ENCODE measurements at places on chromosomes 12 and 14. TPM values are rescaled to one million over a fixed set of nuclear protein-coding genes. Genes with fewer than 3 reads are reported as not detected.

ANO4 gene
- 2.0 TPM for total RNA-seq

CCDC197 gene
- total RNA-seq = not detected

TMEM132D gene
- total RNA-seq = not detected

WSCD2 gene
- not detected for total RNA-seq

GARIN6 gene
- total RNA-seq = not detected

SLCO1B3 gene
- total RNA-seq = not detected

ZNF219 gene
- total RNA-seq = 6.0 TPM

TAS2R7 gene
- total RNA-seq = not detected

ST8SIA1 gene
- under 0.01 TPM for total RNA-seq

HCFC2 gene
- 30.3 TPM for total RNA-seq

MYF6 gene
- total RNA-seq = not detected

WNT1 gene
- total RNA-seq = not detected

TBPL2 gene
- total RNA-seq = not detected

FOXG1 gene
- total RNA-seq = under 0.01 TPM

MIP gene
- total RNA-seq = not detected

OLR1 gene
- total RNA-seq = 0.23 TPM

TBX5 gene
- under 0.01 TPM for total RNA-seq

MNAT1 gene
- 37.1 TPM for total RNA-seq

SLC39A2 gene
- total RNA-seq = 0.30 TPM

TMEM229B gene
- total RNA-seq = 2.4 TPM

LRRC10 gene
- not detected for total RNA-seq

DPPA3 gene
- total RNA-seq = not detected

LIN7A gene
- total RNA-seq = 9.9 TPM

SERPINA9 gene
- not detected for total RNA-seq

SENP1 gene
- 13.7 TPM for total RNA-seq

CLEC4A gene
- total RNA-seq = 0.18 TPM

KRT76 gene
- not detected for total RNA-seq

ACOT4 gene
- total RNA-seq = 0.59 TPM

SIX1 gene
- total RNA-seq = 0.05 TPM

TSPAN19 gene
- not detected for total RNA-seq

NELL2 gene
- not detected for total RNA-seq

GPR65 gene
- total RNA-seq = under 0.01 TPM

CLEC12A gene
- not detected for total RNA-seq

TCL1B gene
- not detected for total RNA-seq

KCNA1 gene
- total RNA-seq = not detected

A2M gene
- total RNA-seq = not detected

ZNF641 gene
- 10.2 TPM for total RNA-seq

MSI1 gene
- not detected for total RNA-seq

TBK1 gene
- 43.7 TPM for total RNA-seq

KCNMB4 gene
- total RNA-seq = 2.7 TPM

NACA gene
- total RNA-seq = 802 TPM

SLC25A21 gene
- 0.89 TPM for total RNA-seq

RNASE9 gene
- total RNA-seq = not detected

IL31 gene
- not detected for total RNA-seq

OAS2 gene
- 0.30 TPM for total RNA-seq

NXPH4 gene
- 13.9 TPM for total RNA-seq

MFAP5 gene
- 57.4 TPM for total RNA-seq

ERC1 gene
- 35.9 TPM for total RNA-seq

RPS6KA5 gene
- 0.30 TPM for total RNA-seq

PRB2 gene
- not detected for total RNA-seq

MYO1A gene
- not detected for total RNA-seq

DUSP6 gene
- total RNA-seq = 67.6 TPM

PIWIL1 gene
- not detected for total RNA-seq
